ENCODE measurements at places on chromosomes 16 and 17. TPM values are rescaled to one million over a fixed set of nuclear protein-coding genes. Genes with fewer than 3 reads are reported as not detected.

The TBL3 gene
- 19.9 TPM for total RNA-seq

The AHSP gene
- not detected for total RNA-seq

The MAPT gene
- total RNA-seq = 0.24 TPM

GRCh38 chr16:86044881-86045590 lies 146.1 kb downstream of the IRF8 start:
- no peak for DNase-seq

- no peak for DNase-seq
These were observed 38.1 kb upstream of the IRX3 start for GRCh38 chr16:54324716-54325115.

- DNase-seq = peak; percentile 64
These were observed 4.0 kb downstream of the VAT1 start for GRCh38 chr17:43018008-43018853.

DNA sequence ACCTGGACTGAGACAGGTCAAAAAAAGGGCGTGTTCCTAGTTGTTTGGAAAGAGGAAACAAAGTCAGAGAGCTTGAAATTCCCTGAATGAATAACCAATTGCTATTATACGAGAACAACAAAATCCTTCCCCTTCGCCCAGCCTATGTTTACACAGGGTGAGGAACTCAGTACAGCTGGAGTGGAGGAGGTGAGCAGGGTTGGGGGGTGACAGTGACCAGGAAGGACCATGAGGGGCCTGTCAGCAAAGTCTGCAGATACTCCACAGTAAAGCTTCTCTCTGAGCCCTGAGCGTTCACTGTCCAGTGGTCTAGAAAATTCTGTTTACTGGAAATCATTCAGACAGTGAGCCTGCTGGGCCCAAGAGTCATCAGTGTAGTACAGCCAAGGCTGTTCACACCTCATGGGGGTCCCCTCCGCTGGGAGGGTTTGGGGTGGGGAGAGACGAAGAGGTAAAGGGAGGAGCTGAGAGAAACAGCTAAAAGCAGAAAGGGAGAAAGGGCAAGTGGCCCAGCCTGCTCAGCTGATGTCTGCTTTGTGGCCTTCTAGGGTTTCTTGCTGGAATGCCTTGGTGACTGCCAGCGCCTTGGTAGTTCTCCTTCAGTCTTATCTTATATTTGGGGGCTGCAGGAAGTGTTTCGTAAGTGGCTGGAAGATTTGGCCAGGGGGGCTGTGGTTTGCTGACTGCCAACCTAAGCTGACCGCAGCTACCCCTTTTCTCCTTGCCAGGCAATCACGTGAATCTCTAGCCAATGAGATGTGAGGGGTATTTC lies 5.7 kb downstream of the DUSP3 start:
- no peak for DNase-seq

Measured in hepatocyte (in vitro differentiated cells).